Gastroesophageal sphincter (tissue), 4 donors: ENCODE measurements at places on chromosomes 11 and 22.
A peak's percentile ranks its signal among the peaks of the same experiment; 100 is the strongest.

GRCh38 chr11:45289369-45289768 is 3.2 kb upstream of the SYT13 start:
- no peak for ATAC-seq

GRCh38 chr11:125426818-125427528 is 69.1 kb downstream of the FEZ1 start:
- no peak for ATAC-seq

DNA sequence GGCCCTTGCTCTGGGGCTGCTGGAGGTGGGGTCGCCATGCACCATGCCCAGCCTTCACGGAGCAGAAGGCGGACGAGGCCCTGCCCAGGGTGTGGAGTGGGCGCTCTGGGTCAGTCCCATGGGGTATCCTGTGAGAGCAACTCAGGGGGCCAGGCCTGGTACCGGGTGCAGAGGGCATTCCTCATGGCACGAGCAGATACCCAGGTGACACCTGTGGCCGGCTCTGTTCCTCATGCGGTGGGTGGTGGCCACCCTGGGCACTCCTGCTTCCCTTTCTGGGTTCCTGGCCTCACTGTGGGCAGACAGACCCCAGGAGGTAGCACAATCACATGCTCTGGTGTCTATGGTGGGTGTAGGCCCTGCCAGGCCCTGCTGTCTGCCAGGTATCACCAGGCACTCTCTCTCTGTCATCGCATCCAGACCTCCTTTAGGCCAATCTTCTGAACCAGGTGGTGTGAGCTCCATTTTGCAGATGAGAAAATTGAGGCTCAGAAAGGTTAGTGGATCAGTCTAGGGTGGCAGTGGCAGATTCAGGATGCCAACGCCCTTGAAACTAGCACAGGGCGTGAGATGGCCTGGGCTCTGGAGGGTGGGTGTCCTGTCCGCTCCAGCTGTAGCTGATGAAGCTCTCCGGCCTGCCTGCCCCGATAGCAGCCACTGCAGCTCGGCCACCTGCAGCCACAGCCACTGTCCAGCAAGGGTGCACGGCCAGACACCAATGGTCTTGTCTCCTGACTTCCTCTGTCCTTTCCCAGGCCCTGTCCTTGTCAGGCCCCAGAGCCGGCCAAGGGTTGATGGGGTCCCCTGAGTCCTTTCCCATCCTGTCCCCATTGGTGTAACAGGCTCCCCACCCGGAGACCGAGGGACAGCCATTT is 15.1 kb downstream of the DGKZ start:
- ATAC-seq = no peak

GRCh38 chr11:112694245-112694644 is 267.0 kb upstream of the NCAM1 start:
- no peak for ATAC-seq

DNA sequence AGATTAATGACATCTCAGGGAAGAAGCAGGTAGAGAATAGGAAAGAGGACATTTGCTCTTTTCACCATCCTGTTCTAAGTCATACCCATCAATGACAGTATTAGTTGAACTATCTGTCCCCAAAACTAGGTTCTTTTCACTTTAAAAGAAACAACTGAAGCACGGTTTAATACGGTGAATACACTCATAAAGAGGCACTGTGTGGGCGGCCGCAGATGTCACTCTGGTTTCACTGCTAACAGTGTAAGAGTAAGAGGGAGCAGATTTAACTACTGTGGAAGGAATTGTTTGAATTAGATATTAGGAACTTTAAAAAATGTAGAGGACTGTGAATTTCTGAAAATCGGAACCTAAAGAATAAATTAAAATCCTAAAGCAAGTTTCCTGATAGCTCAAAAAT is 49.5 kb downstream of the VSIG10L2 start:
- ATAC-seq = no peak

DNA sequence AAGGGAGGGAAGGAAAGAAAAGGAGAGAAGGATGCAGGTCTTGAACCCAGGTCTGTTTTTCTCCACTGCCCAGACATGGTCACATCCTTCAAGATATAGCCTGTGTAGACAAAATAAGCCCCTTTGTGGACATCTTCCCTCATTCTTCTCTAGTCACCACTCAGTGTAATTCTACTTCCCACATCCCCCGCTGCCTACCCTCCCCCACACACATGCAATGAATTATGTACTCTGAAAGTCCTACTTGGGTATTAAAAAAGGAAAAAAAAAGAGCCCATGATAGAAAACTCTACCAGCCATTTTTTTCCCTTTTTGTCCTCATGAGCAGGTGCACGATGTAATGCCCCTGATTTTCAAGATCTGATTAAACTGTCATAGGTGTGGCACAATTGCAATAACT is 346.0 kb downstream of the MN1 start:
- no peak for ATAC-seq

DNA sequence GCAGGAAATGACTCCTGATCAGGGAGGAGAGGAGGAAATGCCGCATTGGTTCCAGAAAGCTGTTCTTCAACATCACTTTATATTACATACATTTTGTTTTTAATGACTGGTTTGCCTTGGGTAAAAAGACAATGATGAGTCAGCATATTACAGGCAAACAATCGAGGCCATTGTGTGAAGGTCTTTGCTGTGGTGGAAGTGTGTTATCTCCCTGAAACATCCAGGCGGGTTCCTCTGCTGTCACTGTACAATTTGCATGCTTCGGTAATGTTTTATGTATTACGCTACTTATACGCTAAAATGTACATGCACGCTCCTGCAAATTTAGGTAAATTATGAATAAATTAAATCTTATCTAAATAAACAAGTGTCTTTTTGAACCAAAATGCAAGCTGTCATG is 161.1 kb downstream of the KIRREL3 start:
- ATAC-seq = no peak

- no peak for ATAC-seq
Measured at GRCh38 chr11:13859892-13860291, 102.6 kb upstream of the SPON1 start.

- ATAC-seq = no peak
Measured at GRCh38 chr11:119192111-119192510, 6.8 kb downstream of the NHERF4 start.

DNA sequence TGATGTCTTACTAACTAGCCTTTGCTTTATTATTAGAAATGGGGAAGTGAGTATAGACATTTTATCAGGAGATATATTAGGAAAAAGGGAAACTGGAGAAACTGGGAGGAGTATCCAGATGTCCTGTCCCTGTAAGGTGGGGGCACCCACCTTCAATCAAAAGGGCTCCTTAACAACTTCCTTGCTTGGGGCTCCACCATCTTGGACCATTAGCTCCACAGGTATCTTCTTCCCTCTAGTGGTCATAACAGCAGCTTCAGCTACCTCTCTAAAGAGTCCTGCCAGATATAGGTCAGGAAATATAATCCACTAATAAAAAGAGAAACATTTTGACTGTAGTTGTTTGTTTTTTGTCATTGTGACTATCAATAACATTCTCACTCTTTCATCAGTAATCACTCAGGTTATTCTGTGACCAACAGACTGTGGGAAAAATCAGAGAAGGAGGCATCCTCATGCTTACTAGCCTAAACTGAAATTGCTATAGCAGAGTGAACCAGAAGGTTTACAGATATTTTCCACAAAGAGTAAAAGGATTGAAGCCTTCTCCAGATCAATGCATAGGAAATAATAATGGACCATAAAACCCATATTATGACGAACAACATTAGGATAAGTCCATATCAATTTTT is 10.4 kb downstream of the OR51B4 start:
- ATAC-seq = no peak

DNA sequence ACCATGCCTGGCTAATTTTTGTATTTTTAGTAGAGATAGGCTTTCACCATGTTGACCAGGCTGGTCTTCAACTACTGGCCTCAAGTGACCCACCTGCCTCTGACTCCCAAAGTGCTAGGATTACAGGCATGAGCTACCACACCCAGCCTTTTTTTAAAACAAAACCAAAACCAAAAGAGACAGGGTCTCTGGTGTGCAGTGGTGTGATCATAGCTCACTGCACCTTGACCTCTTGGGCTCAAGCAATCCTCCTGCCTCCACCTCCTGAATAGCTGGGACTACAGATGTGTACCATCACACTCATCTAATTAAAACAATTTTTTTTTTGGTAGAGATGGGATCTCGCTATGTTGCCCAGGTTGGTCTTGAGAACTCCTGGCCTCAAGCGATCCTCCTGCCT is 77.7 kb downstream of the PTPRJ start:
- no peak for ATAC-seq

DNA sequence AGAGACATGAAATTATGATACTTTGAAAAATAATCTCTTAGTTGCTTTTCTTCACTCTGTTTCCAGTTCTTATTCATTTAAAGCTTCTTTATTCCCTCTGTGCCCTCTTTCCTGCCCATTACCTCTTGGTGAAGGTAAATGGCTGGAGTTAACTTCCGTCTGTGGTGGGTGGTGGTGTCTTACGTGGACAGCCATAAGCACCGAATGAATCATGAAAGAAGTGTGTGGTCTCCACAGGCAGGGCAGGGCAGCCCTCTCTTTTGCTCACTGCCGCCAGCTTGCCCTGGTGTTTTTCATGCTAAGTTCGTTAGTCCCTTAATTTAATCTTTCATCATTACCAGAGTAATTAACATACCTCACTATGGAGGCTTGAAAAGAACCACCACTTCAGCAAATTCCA is 98.7 kb upstream of the SORL1-AS1 start:
- no peak for ATAC-seq

DNA sequence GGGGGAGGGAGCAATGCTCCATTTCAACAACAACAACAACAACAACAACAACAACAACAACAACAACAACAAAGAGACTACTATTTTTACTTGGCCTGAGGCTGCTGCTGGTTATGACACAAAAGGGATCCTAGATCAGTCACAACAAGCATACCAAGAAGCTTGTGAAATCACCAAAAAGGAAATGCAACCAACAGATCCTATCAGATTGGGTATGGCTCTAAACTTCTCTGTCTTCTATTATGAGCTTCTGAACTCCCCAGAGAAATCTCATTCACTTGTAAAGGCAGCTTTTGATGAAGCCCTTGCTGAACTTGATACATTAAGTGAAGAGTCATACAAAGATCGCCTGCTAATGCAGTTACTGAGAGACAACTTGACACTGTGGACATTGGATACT is 10.5 kb upstream of the MS4A2 start:
- no peak for ATAC-seq

GRCh38 chr11:110032259-110032658 is 60.9 kb upstream of the ZC3H12C start:
- ATAC-seq = no peak

DNA sequence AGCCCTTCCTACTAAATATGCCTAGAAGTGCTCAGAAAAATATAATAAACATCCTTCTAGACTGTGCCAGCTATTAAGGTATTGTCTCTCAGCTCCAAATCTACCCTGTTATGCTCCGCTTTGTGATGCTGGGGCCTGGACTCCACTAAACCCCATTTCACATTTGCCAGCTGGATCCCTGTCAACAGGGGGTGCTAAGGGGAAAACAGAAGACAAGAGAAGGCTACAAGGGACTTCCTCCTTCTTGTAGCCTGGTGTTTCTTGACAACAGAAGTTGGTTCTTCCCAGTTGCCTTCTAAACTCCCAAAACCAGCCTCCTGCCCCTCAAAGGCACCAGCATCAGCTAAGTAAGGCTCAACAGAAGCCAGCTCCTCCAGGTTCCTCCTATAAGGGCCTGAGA is 5.2 kb downstream of the NUMA1 start:
- ATAC-seq = no peak

DNA sequence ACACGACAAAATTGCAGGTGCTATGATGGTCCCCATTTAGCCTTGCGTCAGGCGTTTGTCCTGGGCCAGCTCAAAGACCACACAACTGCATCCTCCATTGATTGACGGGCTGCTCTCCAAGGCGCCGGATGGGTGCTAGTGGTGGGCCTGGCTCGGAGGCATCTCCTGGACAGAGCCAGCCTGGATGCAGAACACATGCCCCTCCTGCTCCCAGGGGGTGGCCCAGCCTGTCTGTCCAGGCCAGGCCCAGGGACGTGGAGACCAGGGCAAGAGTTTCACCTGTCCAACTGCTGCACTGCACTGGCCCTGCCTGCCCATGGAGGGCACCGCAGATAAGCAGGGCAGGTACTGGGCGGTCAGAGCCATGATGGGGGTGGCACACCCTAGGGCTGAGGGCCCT is 23.4 kb upstream of the FGF19 start:
- ATAC-seq = no peak

DNA sequence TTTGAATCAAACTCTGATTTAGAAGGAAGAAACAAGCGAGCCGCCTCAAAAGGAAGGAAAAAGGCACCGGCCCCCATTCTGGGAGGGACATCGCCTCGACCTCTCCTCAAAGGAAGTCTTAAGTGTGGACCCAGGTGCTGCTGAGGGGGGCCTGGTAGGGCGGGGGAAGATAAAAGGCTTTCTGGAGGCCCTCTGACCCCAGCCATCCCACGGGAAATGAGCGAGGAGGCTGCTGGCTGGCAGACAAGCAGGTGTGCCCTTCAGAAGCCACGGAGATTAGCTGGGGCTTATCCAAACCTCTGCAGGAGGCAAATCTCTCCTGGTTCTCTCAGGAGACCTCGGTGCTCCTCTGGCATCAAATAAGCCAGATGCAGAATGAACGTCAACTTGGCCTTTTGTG is 171.4 kb upstream of the BLID start:
- ATAC-seq = no peak

DNA sequence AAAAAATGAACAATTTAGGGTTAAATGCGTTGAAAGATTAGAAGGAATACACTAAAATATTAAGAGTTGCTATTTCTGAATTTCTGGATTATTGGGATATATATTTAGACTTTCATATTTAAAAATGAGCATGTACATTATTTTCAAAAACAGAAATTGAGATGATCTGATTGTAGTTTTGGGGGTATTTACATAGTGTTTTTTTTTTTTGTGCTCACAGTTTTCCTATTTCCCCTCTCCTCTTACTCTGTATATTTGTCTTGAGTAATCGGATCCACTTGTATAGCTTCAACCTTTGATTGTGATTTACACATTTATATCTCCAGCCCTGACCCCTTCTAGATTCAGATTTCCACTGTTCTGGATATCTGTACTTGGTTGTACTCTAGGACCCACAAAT is 5.3 kb downstream of the USP47 start:
- ATAC-seq = no peak

- ATAC-seq = no peak
Measured at GRCh38 chr11:113203141-113203753, 111.1 kb upstream of the TTC12 start.

- ATAC-seq = peak; percentile 77
Measured at GRCh38 chr11:13316528-13316961, 39.0 kb downstream of the BMAL1 start.

DNA sequence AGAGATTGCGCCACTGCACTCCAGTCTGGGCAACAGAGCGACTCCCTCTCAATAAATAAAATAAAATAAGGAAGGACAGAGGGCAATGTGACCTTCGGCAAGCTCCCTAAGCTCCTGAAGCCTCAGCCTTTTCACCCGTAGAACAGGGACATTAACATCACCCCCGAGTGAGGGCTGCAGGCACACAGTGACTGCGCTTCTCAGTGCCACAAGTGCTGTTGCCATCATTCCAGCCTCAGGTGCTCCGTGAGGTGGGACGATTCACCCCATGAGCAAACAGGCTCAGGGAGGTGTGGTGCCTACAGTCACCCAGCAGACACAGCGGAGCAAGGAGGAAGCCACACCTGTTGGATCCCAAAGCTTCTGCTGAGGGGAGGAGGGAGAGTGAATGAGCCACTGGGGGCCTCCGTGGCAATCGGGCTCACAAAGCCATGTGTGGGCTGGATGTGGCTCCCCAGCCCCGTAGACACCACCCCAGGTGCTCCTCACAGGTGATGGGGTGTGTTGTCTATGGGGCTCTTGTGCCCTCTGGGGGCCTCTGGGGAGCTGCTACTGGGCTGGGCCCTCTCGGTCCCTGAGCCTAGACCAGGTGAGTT is 9.1 kb upstream of the TCF20 start:
- no peak for ATAC-seq

- ATAC-seq = peak; percentile 83
Measured at GRCh38 chr11:10930972-10931760, 73.3 kb upstream of the ZBED5 start.
